ENCODE measurements at places on chromosomes 2 and 18.

- peak; percentile 90 for DNase-seq
Observed at GRCh38 chr2:240136013-240136670, at the start of gene COPS9. COPS9 (minus strand) TSS chr2:240136305; CDS start chr2:240136284, 21 bp downstream.

DNA sequence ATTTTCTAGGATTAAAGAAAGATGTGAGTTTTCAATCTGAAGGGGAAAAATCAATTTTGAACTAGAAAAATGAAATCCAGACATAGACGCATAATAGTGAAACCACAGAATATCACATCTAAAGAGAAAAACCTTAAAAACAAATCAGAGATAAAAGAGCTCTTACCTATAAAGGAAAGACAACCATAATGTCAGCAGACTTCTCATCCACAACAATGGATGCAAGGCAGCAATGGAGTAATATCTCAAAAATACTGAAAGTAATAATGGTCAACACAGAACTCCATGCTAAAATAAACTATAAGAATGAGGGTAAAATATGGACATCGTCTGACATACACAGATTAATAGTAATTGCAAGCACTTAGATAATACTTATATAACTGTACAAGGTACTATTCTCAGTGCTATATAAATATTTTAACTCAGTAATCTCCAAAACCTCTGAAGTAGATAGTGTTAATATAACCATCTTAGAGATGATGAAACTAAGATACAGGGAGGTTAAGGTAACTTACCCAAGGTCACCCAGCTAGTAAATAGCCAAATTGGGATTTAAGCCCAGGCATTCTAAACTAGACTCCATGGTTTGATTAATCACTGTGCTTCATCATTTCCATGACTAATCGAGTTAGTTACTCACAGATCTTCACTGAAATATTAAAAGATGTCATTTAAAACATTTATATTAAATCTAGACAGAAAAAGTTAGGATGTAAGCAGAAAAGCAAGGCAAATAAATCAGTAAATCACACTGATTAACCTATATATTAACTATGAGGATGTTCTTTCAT lies 89.4 kb upstream of the SPTBN1 start:
- DNase-seq: no peak

GRCh38 chr2:208033701-208034502 lies 8.6 kb upstream of the PLEKHM3 start:
- DNase-seq: no peak

DNA sequence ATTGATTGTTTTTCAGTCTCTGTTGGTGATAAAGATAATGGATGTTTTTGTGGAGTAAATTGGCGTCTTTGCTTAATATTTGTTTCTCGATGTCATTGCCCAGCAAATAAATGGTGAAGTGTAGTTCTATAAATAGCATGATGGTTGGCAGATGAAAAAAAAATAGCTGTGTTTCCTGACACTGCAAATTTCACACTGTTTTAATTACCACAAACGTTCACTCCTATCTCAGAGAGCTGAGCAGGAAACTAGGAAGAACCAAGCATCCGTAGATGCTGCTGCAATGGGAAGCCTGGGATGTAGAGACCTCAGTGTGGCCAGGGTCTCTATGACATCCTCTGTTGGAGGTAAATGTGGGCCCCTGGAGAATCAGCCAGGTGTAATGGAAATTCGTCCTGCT lies 183.2 kb downstream of the CYRIA start:
- no peak for DNase-seq

- DNase-seq: no peak
Observed at GRCh38 chr2:99485824-99486223, 4.0 kb downstream of the REV1 start.

DNA sequence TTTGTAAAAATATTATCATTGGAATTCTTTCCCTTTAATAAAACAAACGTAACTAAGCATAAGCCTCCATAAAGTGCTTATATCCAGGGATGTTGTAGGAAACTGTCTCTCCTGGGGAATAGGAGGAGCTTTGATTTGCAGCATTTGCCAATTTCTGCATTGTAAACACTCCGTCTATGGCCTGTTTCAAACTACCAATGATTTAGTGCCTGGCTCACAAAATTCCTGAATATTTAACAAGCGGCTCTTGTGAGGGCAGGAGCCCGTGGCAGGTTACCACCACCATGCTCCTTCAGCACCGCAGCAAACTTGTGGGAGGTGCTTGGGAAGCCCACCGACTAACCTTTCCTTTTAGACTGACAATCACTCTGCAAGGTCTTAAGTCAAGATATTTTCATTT lies 520.3 kb downstream of the SOX11 start:
- no peak for DNase-seq

DNA sequence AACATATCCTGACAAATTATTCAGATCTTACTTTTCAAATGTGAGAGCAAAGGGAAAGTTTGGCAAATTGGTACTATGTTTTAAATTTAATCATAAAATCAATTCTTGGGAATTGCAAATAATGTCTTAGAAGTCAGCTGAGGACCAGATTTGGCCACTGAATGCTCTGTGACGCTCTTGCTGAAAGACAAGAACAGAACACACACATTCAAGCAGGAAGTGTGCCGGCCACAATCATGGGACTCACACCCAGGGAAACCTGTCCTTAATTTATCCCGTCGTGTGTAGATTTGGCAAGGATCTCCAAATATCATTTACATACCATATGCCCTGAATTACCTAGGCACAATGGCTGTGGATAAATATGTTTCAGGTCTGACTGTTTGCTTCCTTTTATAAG lies 253.1 kb downstream of the TCF4 start:
- no peak for DNase-seq

DNA sequence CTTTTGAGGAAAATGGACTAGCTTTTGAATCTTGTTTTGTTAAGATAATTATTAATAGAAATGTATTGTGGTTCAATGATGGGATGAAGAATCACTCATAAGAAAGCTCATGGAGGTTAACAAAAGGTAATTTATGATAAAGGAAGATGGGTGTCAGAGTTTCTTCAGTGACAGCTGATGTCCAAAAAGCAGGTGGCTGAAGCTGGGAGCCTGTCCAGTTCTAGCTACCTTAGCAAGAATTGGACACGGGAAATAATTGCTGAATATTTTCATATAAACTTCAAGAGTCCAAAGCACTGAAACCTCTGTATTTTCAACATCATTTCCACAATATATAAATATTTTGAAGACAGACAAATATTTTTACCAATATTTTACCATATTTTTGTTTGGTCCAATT lies 1505.8 kb upstream of the SLC39A10 start:
- no peak for DNase-seq

- no peak for DNase-seq
Observed at GRCh38 chr18:35747894-35748472, 166.4 kb downstream of the GALNT1 start.

DNA sequence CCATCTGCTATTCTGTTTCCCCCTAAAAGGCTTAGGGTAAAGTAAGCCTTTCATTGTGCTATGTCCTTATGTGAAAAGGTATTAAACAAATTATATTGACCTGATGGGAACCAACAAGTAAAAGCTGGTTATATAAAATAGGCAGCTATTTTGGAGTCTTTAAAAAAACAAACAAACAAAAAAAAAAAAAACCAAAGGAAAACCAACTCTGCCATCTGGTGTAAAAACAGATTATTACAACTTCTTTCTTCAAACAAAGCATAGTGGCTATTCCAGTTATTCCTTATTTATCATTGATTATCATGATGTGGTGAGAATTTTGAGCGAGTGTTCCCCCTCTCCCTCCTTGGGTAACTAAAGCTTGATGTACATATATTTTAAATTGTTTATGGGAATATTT lies 122.3 kb upstream of the FHL2 start:
- DNase-seq: no peak

- DNase-seq: no peak
Observed at GRCh38 chr2:149989447-149990063, 402.0 kb upstream of the MMADHC start.

- no peak for DNase-seq
Observed at GRCh38 chr18:79597176-79597830, 82.3 kb upstream of the CTDP1 start.

DNA sequence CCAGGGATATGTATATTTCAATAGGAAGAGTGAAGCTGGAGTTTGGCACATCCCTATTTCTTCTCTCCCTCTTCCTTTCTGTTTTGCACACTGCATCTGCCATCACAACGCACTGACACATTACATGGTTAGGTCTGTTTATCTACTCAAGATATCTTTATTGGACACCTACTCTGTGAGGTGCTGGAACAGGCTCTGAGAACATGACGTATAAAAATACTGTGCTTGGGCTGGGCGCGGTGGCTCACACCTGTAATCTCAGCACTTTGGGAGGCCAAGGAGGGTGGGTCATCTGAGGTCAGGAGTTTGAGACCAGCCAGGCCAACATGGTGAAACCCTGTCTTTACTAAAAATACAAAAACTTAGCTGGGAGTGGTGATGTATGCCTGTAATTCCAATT lies 653.3 kb downstream of the SLC4A3 start:
- DNase-seq: no peak

GRCh38 chr18:70469916-70470315 lies 181.1 kb downstream of the SOCS6 start:
- DNase-seq: no peak

Data from HuH-7.5 (cell line).